ENCODE measurements at places on chromosomes 13 and 19. TPM values are rescaled to one million over a fixed set of nuclear protein-coding genes. Genes with fewer than 3 reads are reported as not detected.

Gene CD37
- total RNA-seq = 1.4 TPM

- DNase-seq = peak; percentile 41
Measured at GRCh38 chr19:35879068-35879467, 10.7 kb downstream of the APLP1 start.

DNA sequence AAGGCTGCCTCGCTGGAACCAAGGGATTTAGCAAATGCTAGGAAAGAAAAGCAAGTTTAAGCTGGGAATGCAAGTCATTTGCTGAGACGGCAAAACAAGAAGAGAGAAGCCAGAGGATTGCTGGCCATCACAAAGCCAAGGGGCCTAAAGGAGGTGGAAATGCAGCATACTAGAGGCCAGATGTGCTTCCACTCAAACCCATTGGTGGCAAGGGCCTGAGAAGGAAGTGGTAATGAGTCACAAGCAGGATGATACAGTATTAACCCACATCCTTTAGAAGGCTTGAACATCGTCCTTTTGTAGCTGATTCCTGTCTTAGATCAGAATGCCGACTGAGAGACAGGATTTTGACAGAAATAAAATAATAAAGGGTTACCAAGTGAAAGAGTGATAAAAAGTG is 68.2 kb downstream of the ITGBL1 start:
- no peak for DNase-seq

Gene COX6B2
- 0.45 TPM for total RNA-seq

- no peak for DNase-seq
Measured at GRCh38 chr13:97948041-97948440, 5.4 kb upstream of the IPO5 start.

Gene FUT2
- 0.18 TPM for total RNA-seq

DNA sequence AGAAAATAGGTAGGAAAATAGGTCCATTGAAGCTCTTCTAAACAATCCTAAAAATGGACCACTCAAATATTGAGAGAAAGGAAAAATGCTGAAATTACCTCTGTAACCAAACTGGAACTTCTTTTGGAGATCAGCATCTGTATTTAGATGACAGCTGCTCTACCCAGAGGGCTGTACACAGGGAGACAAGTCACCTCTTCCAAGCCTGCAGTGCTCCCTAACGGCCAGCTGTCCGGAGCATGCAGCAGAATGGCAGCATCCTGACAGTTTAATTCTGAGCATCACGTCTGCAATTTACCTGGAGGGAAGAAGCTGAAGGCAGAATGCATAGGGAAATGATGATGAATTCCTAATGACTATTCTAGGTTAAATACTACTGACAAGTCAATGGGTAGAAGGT is 62.8 kb upstream of the DIAPH3 start:
- DNase-seq = no peak

DNA sequence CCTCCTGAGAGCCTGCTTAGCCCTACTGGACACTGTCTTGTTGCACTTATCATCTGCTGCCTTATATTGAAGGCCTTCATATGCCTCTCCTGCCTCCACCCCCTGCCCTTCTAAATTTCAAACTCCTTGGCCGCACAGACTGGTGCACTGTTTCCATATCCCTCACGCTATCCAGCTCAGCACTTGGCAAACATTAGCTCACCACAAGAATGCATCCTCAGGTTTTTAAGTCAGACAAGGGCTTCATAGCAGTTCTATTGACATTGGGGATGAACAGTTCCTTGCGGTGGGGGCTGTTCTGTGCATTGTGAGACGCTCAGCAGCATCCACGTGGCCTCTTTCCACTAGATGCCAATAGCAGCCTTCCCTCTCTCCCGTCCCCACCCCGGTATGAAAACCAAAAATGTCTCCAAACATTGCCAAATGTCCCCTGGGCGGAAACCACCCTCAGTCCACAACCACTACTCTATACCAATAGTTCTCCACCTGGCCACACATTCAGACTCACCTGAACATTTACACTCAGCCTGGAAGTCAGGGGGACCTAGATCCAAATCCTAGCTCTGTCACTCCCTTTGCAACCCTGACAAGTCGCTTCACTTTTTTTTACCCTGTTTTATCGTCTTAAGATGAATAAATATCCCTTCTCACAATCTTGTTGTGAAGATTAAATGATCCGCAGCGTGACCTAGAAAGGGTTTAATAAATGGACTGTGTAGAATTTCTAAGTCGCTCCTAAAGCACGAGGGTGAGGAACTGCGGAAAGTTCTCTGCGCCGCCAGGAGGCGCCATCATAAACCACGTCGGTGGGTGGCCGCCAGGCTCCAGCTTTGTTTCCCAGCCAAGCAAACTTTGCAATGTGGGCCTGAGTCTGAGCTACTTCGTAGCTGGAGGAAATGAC is 3.6 kb upstream of the CEACAM3 start:
- no peak for DNase-seq

DNA sequence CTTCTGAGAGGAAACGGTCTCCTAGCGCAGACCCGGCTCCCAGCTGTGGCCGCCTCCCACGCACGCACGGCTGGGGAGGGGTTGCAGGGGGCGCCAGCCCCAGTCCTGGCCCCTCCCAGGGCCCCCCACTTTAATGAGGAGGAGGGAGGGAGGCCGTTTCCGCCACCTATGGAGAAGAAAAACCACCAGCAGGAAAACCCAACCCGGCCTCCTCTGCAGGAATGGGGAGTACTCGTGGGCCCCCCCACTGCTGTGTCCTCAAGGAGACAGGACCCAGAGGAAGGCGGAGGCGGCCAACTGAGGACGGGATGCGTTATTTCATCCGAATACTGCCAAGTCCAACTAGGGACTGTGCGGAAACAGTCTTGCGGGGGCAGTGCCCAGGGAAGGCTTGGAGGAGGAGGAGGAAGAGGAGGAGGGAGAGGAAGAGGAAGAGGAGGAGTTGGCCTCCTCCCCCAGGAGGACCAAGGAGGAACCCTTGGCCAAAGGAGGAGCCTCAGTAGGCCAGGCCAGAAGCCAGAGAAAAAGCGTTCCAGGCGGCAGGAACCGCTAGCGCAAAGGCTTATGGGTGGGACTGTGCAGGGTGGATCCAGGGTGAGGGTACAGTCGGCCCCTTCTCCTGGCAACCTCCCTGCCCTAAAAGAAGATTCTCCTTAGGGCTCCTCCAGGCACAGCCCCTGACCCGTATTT is 3.9 kb upstream of the SSBP4 start:
- no peak for DNase-seq

DNA sequence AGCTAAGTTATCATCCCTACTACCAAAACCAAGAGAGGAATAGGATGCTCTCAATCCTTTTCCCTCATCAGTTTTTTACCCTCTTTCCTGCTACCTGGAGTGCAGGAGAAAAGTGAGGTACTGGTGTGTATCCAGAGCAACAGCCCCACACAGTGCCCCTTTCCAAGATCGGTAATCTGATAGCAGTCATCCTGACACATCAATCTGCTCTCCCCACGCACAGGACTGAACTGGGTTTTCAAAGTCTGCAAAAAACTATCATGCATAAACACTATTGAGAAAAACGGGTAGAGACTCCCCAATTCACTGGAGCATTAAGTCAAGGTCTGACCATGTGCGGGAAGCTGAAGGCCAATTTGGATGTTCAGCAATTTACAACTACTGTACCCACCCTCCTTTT is 284.8 kb downstream of the RBM26 start:
- no peak for DNase-seq

DNA sequence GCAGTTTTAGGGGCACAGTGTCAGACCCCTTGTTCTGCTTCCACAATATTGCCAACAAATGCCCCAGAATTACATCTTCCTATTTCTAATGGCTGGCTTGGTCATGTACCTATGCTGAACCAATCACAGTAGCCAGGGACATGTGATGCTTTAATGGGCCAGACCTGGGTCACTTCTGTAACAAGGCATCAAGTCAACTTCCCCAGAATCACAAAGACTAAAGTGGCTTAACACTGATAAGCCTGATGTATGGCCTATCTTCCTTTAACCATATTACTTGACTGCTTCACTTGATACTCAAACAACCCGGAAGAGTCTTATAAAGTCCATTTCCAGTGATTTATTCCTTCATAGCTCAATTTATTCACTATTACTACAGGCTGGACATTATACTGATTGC is 19.6 kb downstream of the LNX2 start:
- no peak for DNase-seq

GRCh38 chr19:7928741-7929701 is 3.1 kb upstream of the CTXN1 start:
- no peak for DNase-seq

Gene TUBA3C
- not detected for total RNA-seq

Gene CEACAM7
- total RNA-seq = 0.36 TPM

GRCh38 chr13:110509971-110510786 is 51.3 kb downstream of the RAB20 start:
- no peak for DNase-seq

Gene TARM1
- total RNA-seq = not detected

- peak; percentile 12 for DNase-seq
Measured at GRCh38 chr13:95552539-95553441, at the start of gene CLDN10. Gene CLDN10, plus strand, starts transcription at chr13:95552720. Its CDS starts 34 bp downstream, at chr13:95552754.

Gene ODAD3
- total RNA-seq = 0.82 TPM

Gene CYP4F12
- total RNA-seq = 0.45 TPM

Gene COMP
- not detected for total RNA-seq

DNA sequence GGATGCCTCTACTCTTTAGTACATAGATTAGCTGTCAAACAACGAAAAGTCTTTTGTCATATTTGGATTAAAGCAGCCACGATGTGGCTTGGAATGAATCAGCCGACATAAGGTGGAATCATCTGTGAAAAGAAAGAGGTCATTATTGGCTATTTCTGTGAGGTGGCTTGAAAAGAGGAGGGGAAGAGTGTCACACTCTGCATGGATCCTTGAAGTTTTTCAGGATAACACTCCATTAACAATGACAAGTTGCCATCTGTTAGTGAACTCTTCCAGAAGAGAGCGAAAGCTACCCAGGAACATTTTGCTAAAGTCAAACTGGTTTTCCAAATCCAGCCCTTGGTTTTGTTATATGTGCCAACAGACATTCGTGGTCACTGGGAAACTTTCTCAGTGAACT is 1604.8 kb downstream of the OLFM4 start:
- peak; percentile 17 for DNase-seq

Gene TNNI3
- total RNA-seq = 0.36 TPM

Gene FZR1
- total RNA-seq = 43.2 TPM

Gene TYROBP
- 3.1 TPM for total RNA-seq

Gene ZIM2
- total RNA-seq = 10.8 TPM

DNA sequence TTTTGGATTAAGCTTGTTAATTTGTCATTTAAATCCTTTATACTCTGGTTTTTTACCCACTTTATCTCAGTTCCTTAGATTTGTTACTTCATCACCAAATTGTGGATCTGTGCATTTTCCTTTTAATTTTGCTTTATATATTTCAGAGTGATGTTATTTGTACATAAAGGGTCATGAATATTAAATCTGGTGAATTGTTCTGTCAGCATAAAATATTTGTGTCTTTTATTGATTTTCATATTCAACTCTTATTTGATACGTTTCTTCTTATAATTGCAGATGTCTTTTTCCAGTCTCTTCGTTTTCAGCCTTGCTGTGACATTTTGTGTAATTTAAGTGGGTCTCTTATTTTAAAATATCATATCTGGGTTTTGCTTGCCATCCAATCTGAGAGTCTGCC is 4.7 kb downstream of the SETDB2 start:
- no peak for DNase-seq

DNA sequence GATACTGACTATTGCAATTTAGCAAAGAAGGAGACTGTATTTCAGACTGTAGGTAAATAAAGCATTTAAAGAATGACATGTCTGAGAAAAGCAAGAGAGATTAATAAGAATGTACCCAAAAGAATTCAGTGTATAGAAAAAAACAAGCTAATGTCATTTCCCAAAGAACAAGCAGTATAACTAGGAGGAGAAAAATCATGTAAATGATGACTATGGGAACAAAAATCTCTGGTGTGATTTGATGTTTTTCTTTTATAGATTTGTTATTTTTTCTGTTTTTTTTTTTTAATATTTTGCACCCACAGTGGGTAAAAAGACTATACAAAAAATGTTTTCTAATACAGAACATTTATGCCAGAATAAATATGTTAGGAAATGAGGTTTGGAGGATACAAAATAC is 801.0 kb downstream of the PCDH9 start:
- DNase-seq = no peak

Gene GRK1
- total RNA-seq = 0.45 TPM

Gene PDS5B
- 125 TPM for total RNA-seq

Gene ZNF559
- 73.1 TPM for total RNA-seq

DNA sequence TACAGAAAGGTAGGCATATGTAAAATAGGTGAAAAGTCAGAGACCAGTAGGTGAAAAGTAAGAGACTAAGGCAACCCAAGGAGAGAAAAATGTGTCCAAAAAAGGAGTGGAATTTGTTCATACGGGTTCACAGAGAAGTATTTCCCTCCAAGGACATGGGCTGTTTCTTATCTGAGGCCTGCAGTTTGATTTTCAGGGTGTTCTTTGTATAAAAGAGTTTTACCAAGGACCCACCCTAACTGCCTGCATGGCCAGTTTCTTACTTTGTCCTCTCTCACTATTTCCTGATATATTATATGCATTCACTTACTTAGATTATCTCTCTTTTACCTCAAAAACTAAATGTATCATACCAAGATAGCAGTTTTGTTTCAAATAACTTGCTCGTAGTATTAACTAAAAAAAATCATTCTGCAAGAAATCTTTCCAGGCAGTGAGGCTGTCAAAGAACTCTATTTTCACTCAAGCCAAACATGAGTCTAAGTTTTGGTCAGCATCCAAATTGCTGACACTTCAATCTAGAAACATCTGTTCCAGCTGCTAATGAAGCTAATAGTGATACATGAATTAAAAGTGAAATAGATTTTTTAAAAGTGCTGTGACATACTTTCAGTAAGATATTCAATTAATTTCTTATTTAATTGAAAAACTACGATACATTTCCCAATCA is 141.4 kb upstream of the SGCG start:
- DNase-seq = no peak

DNA sequence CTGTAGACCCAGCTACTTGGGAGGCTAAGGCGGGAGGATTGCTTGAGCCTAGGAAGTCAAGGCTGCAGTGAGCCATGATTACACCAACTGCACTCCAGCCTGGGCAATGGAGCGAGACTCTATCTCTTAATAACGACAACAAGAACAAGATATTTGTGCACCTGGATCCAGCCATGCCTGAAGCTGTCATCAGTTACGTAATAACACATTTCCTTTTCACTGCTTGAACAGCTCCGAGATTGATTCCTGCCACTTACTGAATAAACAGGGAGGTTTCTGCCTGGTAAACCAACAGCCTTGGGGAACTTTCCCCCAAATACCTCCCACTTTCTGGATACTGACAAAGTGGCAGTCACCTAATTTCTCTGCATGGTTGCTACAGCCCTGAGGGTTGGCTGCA is 5.4 kb downstream of the KANK2 start:
- DNase-seq = no peak

- no peak for DNase-seq
Measured at GRCh38 chr13:81393721-81394120, 1052.8 kb upstream of the SPRY2 start.

- no peak for DNase-seq
Measured at GRCh38 chr13:98450026-98450425, 126.9 kb downstream of the STK24 start.

Gene PSG5
- total RNA-seq = 0.36 TPM

DNA sequence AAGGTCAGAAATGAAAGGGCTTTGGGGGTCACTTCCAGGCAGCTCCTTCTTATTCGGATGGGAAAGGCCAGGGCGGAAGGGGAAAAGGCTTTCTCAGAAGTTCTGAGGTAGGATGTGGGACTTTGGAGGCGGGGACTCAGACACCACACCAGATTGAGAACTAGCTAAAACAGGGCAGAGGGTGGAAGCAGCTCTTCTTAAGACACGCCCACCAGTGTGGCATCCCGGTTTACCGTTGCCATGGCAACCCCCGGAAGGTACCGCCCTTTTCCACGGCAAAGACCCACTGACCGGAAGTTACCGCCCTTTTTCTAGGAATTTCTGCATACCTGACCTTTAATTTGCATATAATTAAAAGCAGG is 3.8 kb upstream of the LILRA5 start:
- DNase-seq = no peak

Gene LAIR1
- total RNA-seq = 2.1 TPM
